ENCODE measurements at places on chromosomes 2 and 18. TPM values are rescaled to one million over a fixed set of nuclear protein-coding genes. Genes with fewer than 3 reads are reported as not detected.

CFAP221 gene
- 1.5 TPM for total RNA-seq

AMER3 gene
- not detected for total RNA-seq

TXNDC2 gene
- 0.13 TPM for total RNA-seq

FIGN gene
- 0.24 TPM for total RNA-seq

VWA3B gene
- not detected for total RNA-seq

MOGAT1 gene
- total RNA-seq: not detected

MDH1B gene
- 0.86 TPM for total RNA-seq

UGT1A5 gene
- not detected for total RNA-seq

LIMS2 gene
- 1.2 TPM for total RNA-seq

FAM228A gene
- not detected for total RNA-seq

UGT1A3 gene
- total RNA-seq: not detected

TUBA3E gene
- not detected for total RNA-seq

SIX2 gene
- total RNA-seq: not detected

L3MBTL4 gene
- not detected for total RNA-seq

POTEI gene
- total RNA-seq: not detected

PCARE gene
- not detected for total RNA-seq

SCN1A gene
- total RNA-seq: 0.83 TPM

MSTN gene
- total RNA-seq: not detected

CYP26B1 gene
- 2.1 TPM for total RNA-seq

NRP2 gene
- total RNA-seq: 4.0 TPM

CCBE1 gene
- total RNA-seq: not detected

OTOS gene
- total RNA-seq: not detected

TTR gene
- total RNA-seq: not detected

REG1B gene
- not detected for total RNA-seq

TRABD2A gene
- total RNA-seq: 0.46 TPM

POLR1B gene
- 70.0 TPM for total RNA-seq

EDAR gene
- total RNA-seq: not detected

MYO3B gene
- total RNA-seq: 0.13 TPM

SCYGR8 gene
- total RNA-seq: not detected

ADCYAP1 gene
- not detected for total RNA-seq

LIMS4 gene
- total RNA-seq: 2.3 TPM

PLB1 gene
- 0.39 TPM for total RNA-seq

RMDN2 gene
- 2.3 TPM for total RNA-seq

COL4A4 gene
- total RNA-seq: not detected

CDH19 gene
- not detected for total RNA-seq

DLX1 gene
- total RNA-seq: 28.9 TPM

UGT1A4 gene
- 0.11 TPM for total RNA-seq

COLEC11 gene
- total RNA-seq: 0.77 TPM

UGT1A8 gene
- not detected for total RNA-seq
